ENCODE measurements at places on chromosomes 6 and 20.

- DNase-seq: no peak
Observed at GRCh38 chr6:28008053-28008452, 51.0 kb downstream of the OR2B6 start.

- DNase-seq: no peak
Observed at GRCh38 chr6:43921548-43922425, 151.8 kb downstream of the VEGFA start.

DNA sequence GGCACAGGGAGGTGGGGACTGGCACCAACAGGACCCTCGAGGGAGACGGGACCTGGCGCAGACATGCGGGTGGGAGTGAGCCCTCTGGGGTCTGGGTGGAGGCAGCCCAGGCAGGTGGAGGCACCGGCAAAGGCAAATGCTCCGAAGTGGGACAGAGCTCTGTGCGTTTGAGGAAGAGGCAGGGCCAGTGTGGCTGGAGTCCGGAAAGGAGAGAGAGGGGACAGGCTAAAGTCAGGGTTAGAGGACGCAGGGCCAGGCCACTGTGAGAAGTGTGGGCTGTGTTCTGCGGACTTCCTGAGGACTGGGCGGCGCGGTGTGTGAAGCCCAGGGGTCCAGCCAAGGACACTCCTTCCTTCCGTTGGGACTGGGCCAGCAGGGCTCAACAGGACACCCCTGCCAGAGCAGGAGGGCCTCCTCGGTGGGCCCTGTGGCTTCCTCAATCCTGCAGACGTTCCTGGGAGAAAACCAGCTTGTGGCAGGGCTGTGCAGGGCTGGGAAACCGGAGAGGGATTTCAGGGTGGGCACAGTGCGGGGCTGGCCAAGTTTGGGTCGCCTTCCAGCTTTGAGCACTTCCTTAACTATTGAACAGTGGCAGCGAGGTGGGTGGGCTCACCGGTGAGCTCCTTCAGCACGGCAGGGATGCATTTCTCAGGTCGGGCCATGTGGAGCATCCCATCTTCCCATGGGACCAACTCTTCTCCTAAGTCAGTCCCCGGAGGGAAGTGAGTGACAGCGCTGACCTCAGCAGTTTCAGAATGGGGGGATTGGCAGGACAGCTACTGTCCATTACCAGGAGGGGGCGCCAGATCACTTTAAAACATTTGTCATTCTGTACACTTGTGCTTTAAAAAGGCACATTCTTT is 22.5 kb downstream of the MOCS3 start:
- no peak for DNase-seq

DNA sequence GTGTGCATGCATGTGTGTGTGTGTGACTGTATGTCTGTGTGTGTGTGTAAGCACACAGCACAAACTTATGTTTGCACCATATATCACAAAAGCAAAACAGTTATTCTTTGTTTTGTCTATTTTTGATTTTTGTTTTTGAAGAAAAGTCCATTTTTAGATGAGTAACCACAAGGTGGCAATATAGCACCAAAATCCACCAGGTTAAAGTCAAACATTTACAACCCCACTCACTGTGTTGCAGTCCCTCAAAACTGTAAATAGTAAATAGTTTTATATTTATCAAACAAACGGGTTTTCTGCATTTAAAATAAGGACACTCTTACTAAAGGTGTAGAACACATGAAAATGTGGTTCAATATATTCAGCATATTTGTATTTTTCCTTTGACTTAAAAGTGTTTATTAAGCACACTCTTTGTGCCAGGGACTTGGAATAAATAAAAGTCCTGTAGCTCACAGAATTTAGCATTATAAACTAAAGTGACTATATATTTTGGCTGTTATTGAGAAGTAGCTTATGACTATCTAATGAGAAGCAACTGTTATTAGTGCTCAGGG is 118.5 kb downstream of the GFRAL start:
- DNase-seq: no peak

DNA sequence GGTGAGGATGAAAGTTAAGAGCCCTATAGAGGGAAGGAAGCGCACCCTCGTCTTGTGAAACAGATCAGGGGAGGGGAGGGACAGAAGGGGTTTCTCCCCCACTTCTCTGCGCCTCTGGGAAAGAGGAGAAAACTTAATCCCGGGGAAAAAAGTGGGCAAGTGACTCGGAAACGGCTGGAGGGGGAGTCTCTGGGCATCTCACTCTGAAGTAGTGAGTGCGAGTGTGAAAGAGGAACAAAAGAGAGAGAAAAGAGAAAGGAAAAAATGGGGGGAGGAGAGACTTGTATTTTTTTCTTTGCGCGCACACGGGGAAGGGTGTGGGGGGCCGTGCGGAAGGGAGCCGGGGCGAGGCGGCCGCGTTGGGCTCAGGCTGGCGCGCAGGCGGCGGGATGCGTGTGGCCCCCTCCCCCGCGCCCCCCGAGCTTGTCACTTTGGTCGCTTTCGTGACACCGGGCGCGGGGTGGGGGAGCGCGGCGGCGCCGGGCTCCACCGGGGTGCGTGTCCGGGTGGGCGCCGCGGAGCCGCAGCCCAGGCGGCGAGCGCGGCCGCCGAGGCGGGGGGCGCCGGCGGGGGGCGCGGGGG is 454 bp downstream of the L3MBTL3 start:
- DNase-seq: no peak

DNA sequence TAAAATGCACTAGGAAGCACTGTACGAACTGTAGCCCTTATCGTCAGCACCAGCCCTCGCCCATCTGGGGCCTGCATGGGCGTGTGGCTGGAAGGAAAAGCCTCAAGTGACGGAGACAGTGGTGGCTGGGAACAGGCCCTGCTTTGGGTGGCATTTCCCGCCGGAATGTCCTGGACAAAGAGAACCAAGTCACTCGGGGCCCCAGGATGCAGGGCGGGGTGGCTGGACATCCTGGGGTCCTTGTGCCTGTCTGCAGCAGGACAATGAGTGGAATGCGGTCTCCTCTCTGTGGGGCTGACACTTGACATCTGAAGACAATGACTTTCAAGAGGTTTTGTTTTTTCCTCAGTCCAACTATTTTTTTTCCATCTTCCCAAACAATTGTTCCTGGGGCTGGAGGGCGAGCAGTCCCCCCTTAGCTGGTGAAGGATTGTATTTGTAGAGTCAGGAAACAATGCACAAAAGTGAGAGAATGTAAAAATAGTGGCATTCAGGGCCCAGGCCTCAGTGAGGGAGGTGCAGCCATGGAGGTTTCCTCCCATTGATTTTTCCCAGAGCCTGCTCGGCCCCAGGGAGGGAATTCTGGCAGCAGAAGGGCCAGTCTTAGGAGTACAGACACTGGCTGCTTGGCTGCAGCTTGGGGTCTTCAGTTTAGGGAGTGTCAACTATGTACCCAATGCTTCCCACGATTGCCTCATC is 64.4 kb downstream of the PREX1 start:
- peak; percentile 59 for DNase-seq

GRCh38 chr20:58233881-58234528 is 5.6 kb upstream of the ANKRD60 start:
- no peak for DNase-seq

- no peak for DNase-seq
Observed at GRCh38 chr20:24915440-24915839, 33.6 kb upstream of the CST7 start.

GRCh38 chr6:2140438-2141128 is 104.8 kb downstream of the GMDS start:
- DNase-seq: no peak

DNA sequence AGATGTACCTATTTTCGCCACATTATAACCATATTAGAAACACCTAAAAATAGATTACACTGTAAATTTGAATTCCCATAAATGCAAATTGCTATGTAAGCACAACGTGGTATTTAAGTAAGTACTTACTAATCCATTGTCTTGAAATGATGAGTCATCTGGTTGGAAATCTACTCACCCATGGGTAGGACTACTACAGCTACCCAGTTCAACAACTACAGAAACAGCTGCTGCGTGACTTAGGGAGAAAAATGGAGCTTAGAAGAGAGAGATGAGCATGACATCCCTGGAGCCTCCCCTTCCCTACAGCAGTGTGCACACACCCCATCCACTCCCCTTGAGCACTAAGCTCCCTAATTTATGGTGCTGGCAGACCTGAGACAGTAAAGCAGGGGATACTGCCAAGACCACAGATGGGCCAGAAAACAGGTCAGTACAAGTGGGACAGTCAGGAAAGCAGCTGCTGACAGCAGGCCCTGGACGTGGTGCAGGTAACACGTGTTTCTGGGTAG is 26.9 kb downstream of the RRAGD start:
- DNase-seq: no peak

DNA sequence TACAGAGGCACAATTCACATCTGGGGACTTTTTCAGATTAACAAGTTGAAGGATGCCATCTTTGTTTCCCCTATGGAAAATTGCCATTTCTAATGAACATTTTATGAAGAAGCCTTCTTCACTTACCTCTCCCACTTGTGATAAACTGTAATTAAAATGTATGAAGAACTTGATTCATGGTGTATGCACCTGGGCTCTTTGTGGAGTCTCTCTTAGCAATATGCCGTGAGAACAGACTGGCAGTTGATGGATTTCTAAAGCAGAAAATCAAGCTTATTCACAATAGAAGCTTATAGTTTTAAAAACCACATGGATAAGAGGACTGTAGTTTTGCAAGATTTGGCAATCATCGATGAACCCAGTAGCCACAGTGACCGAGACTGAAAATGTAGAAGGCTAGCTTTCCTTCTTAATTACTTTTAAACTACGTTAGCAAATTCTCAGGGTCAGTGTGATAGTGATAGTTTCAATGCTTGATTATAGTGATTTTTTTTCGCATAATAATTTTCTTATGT is 270.6 kb downstream of the PRL start:
- no peak for DNase-seq

GRCh38 chr6:43878823-43879495 is 108.9 kb downstream of the VEGFA start:
- peak; percentile 25 for DNase-seq

- no peak for DNase-seq
Observed at GRCh38 chr20:60258255-60258863, 300.1 kb downstream of the CDH26 start.

All from left ventricle myocardium inferior (tissue), 1 donor.